ENCODE measurements at places on chromosomes 1 and 21. TPM values are rescaled to one million over a fixed set of nuclear protein-coding genes. Genes with fewer than 3 reads are reported as not detected.

EFHD2 gene
- 109 TPM for polyA plus RNA-seq

ORC1 gene
- polyA plus RNA-seq, result 8.3 TPM

SYDE2 gene
- polyA plus RNA-seq, result 0.49 TPM

DISP3 gene
- 12.0 TPM for polyA plus RNA-seq

AGBL4 gene
- 4.0 TPM for polyA plus RNA-seq

CYP4A11 gene
- 0.15 TPM for polyA plus RNA-seq

COL24A1 gene
- polyA plus RNA-seq, result not detected

ZBTB40 gene
- 13.5 TPM for polyA plus RNA-seq

RIMS3 gene
- 135 TPM for polyA plus RNA-seq

GUCA2A gene
- polyA plus RNA-seq, result not detected
